Tongue (tissue), 3 donors: ENCODE measurements at places on chromosomes 2 and 18.

- DNase-seq = no peak
Measured at GRCh38 chr18:49537232-49537896, 24.5 kb upstream of the LIPG start.

- DNase-seq = no peak
Measured at GRCh38 chr2:196454492-196454891, 185.0 kb upstream of the CCDC150 start.

- peak; percentile 4 for DNase-seq
Measured at GRCh38 chr18:55031576-55031975, 72.3 kb upstream of the CCDC68 start.

GRCh38 chr2:224751996-224752698 lies 36.0 kb upstream of the CCDC195 start:
- DNase-seq = no peak

- no peak for DNase-seq
Measured at GRCh38 chr2:38301969-38302702, 74.9 kb downstream of the ATL2 start.

- peak; percentile 76 for DNase-seq
Measured at GRCh38 chr18:77870199-77870598, 620.6 kb downstream of the GALR1 start.

DNA sequence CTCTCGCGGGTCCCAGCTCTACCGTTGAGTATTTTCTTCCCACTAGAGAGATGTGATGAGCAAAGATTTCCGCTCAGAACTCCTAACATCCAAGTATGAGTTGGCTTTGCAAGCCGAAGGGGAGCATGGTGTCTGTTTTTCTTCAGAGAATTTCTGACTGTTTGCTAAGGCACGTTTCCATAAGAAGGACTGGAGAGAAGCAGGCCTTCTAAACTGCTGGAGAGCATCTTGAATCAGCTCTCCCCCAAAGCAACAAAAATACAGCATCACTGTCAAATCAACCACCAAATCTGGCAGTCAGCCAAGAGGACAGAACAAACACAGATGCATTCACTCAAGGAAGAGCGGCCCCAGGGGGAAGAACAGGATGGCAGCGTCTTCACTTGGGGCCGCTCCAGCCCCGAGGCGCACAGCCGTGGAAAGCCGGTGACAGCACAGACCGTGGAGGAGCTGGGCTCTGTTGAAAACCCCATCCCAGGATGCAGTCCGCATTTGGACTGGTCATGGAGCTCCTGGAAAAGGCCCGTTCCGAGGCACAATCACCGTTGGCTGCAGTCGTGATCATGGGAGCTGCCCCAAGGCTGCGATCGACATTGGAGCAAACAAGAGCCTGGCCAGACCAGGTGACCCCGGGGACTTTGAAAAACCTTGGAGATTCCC lies 101.4 kb downstream of the NFATC1 start:
- DNase-seq = peak; percentile 91

GRCh38 chr18:45012286-45012685 lies 331.6 kb downstream of the SETBP1 start:
- no peak for DNase-seq

DNA sequence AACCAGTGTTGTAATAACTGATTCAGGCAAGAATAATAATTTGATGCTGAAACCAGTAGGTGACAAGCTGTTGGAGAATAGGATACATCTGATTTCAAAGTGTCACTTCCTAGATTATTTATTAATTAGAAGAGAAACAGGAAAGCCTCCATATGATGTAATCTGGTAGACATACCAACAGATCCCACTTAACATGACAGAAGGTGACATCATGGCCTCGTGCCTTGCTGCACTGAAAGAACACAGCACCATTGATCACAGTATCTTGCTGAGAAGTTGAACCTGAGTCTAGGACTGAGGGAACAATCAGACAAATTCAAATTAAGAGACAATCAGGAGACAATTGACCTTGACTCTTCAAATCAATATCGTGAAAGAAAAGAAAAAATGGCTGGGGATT lies 131.6 kb upstream of the DLGAP1 start:
- DNase-seq = no peak

DNA sequence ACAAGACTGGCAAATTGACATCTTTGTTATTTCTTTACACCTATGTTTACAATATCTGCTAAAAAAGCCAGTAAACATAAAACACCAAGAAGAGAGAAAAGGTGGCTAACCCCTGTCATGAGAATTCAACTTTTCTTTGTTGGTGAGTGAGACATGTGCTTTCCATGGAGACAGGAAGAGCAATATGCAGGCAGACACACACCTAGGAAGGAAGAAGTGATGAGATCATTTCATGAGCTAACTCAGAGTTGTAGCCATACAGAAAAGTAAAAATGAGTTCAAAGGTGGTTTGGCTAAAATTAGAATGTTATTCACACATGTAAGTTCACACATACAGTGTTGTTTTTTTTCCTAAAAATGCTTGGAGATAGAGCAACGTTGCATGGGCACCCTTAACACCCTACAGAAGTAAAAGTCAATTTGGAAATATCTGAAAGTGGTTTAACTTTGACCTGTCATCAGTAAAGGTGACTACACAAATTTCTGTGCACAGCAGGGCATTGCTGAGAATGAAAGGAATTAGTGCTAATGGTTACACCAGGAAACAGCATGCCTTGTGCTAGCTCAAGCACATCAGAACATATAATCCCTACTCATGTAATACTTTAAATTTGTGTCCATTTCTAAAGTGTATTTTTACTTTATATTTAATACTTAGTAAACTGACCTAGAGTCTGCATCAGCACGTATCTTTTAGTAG lies 557.6 kb downstream of the CBLN2 start:
- DNase-seq = no peak

GRCh38 chr2:36671731-36672130 lies 24.8 kb upstream of the VIT start:
- no peak for DNase-seq

DNA sequence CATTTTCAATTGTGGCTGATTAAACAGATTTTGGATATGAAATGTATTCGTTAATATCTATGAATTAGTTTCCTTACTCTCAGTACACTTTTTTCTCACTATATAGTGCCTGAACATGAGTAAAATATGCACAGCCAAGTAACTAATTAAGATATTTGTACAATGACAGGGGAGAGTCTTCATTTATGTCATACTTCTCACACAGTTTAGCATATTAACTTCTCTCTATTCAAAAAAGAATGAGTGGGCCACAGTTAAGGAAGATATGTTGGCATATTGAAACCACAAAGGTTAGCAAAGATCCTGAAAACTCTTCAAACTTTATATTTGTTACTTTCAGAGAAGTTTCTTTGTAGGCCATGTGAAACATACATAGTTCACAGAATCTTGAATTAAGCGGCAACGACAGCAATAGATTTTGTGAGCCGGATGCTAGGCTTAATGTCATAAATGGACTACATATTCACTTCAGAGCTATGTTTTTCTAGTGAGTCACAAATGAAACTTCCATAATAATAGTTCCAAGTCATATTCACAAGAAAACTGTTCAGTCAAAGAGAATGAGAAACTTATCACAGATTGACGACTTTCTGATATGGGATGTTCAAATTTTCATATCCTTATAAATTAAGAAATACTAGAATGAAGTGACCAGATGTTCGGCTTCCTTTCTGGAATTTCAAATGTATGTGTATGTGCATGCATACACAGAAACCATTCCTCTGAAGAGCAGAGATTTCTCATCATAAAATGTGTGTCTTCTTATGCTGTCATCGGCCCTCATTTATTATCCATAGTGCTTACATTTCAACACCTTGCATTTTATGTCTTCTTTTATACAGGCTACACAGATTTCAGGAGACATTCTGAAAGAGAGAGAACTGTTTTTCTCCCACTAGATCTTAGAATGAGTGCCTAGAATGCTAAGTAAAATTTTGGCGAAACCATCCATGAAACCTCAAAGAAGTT lies 584.0 kb downstream of the SATB2 start:
- no peak for DNase-seq

DNA sequence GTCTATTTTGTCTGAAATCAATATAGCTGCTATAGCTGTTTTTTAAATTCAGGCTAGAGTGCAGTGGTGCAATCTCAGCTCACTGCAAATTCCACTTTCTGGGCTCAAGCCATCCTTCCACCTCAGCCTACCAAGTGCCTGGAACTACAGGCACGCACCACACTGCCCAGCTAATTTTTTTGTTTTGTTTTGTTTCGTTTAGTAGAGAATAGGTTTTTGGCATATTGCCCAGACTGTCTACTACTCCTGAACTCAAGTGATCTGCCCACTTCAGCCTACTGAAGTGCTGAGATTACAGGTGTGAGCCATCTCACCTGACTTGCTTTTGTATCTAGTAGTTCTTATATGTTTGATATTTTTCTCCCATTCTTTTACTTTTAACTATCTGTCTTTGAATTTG lies 259.7 kb downstream of the CDH19 start:
- DNase-seq = no peak

DNA sequence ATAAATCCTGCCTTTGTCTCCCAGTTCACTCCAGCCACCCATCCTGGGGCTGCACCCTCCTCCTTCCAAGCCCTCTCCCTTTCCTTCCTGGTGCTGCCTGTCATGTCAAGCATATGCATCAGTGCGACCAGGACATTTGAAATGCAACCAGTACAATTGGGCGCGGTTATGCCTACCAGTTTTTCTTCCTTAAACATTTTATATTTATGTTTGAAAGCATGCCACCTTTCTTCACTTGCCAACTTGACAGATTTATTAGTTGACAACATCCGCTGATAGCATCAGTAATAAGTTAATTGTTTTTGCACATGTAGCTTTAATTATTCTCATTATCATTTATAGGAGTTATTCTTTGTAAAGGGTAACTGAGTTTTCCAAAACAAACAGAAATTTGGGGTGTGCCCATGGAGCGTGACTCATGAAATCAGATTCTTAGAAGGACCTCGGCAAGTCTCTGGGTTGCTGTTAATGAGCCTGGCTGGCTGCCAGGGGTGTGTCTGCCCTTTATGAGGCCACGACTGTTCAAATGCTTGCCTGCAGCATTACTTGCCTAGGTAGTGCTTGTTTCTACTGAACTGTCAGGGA lies 32.8 kb upstream of the IL1B start:
- peak; percentile 78 for DNase-seq

GRCh38 chr2:201733544-201733943 lies 35.1 kb upstream of the MPP4 start:
- DNase-seq = no peak

DNA sequence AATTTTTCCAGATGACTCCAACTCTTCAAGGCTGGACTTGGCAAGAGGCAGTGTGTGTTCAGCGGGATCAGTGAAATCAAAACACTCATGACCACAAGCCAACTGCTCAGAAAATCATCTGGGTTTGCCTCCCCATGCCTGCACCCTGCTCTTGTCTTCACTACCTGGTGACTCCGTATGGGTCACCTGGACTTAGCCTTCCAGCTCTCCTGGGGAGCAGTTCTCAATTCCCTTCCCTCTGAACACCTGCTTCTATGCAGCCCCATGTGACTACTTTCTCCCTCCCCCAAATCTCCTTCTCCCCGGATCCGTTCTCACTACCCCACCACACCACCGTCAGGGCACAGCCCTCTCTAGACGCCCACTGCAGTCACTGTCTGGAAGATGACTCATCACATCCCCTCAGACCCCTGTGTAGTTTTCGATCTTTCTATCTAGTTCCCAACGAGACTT lies 130.2 kb upstream of the ID2 start:
- no peak for DNase-seq

DNA sequence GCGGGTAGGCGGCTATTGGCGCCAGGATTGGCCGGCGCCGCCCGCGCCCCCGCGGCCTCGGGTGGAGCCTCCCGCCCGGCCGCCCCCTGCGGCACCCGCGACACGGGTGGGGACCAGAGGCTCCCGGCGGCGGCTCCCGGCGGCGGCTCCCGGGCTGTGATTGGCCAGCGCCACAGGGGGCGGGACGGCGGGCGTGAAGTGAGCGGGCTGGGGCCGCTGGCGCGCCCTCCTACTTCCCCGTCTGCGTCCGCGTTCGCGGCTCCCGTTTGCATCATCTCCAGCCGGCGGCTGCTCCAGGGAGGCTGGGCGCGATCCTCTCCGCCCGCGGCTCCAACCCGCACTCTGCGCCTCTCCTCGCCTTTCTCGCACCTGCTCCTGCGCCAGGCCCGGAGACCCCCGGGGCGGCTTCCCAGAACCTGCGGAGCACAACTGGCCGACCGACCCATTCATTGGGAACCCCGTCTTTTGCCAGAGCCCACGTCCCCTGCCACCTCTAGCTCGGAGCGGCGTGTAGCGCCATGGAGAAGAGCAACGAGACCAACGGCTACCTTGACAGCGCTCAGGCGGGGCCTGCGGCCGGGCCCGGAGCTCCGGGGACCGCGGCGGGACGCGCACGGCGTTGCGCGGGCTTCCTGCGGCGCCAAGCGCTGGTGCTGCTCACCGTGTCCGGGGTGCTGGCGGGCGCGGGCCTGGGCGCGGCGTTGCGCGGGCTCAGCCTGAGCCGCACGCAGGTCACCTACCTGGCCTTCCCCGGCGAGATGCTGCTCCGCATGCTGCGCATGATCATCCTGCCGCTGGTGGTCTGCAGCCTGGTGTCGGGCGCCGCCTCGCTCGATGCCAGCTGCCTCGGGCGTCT lies at the start of gene SLC1A4:
SLC1A4 (plus strand) TSS at position 274 of the 856 bp plus-strand sequence; CDS start at position 519, 245 bp downstream.
- peak; percentile 96 for DNase-seq
